ENCODE measurements at places on chromosomes 4 and X.

DNA sequence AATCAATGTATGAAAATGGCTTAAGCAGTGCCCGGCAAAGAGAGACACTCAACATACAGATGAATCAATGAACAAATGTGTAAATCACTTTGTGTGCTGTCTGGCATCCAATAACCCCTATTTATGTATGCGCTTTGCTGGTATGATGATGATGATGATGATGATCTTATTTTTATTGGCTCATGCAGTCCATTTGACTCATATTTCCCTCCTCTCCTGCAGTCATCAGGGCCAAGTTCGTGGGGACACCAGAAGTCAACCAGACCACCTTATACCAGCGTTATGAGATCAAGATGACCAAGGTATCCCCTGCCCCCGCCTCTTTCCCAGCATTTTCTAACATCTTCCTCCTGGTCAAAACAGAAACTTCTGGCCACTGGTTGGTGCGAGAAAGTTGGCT is 2.5 kb downstream of the TIMP1 start:
- DNase-seq, result no peak

GRCh38 chrX:103783971-103784370 is 7.3 kb downstream of the PLP1 start:
- DNase-seq, result no peak

- DNase-seq, result no peak
Measured at GRCh38 chr4:48071191-48071590, 54.6 kb downstream of the NIPAL1 start.

DNA sequence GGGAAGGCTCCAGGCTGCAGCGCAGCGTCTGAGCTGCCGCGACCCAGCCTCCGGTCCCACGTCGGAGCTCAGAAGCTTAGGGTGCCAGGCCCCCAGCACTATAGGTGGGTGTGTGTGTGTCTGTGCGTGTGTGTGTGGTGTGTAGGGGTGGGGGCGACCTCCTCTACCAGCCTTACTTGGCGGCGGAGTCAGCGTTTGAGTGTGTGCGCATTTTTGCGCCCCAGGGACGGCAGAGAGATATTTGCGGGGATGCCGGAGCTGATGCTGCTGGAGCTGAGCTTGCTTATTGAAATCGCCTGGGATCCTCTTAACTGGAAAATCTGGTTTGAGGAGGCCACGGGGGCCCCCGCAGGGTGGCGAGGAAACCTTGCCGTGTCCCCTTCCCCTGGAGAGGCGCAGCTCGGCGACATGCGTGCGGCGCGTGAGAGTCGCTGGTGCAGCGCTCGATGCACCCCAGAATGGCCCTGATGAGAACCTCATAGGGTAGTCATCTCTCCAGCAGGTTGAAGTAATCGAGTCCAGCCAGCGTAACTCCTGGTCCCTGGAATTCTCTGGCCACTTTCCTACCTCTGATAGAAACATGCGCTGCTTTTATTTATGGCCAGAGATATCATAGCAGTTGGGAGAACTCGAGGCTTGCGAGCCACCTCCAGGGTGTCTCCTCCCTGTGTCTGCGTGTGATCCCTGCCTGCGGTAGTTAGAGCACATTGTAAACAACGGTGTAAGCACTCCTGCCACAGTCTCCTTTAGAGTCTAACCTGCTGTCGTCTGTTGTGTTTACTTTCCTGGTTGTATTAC is 2.7 kb downstream of the ADGRL3 start:
- DNase-seq, result peak; percentile 28

All from heart left ventricle (tissue), 16 donors.